Chondrocyte (in vitro differentiated cells): ENCODE measurements at places on chromosomes 4 and X. TPM values are rescaled to one million over a fixed set of nuclear protein-coding genes. Genes with fewer than 3 reads are reported as not detected.

Gene RHOH
- not detected in 3 replicates for total RNA-seq

Gene PAGE2B
- not detected in 3 replicates for total RNA-seq

DNA sequence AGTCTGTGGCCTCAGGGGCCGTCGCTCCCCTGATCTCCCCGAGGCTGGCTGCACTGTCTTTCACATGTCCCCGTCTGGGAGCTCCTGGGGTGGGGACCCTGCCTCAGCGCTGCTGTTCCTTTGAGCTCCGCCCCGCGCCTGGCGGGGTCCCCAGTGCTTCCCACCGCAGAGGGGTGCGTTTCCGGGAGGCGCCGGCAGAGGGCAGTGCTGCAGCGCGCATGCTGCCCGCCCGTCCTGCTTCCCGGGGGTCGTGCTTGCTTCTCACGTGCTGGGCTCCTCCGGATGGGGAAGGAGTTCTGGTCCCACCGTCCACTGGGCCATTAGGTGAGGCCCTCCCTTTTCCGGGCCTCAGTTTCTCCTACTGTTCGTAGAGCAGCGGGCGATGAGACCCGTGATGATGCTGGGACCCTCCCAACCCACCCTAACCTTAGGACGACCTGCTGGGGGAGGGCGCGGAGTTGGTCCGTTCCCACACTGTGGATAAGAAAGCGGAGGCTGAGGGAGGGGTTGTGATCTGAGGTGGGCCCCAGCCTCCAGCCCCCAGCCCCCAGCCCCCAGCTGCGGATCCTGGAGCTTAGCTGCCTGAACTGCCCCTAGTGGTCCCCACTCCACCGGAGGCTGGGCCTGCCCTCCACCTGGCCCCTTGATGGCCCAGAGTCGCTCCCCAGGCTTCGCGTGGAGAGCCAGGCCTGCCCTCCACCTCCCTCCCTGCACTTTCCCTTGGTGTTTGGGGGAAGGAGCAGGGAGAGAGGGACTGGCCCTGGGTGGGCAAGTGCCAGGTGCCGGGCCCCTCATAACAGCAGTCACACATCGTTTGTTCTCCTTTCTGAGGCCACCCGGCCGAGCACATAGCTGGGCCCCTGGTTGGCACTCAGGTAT, 15.3 kb downstream of the CPZ start:
- DNase-seq, result peak; percentile 65

DNA sequence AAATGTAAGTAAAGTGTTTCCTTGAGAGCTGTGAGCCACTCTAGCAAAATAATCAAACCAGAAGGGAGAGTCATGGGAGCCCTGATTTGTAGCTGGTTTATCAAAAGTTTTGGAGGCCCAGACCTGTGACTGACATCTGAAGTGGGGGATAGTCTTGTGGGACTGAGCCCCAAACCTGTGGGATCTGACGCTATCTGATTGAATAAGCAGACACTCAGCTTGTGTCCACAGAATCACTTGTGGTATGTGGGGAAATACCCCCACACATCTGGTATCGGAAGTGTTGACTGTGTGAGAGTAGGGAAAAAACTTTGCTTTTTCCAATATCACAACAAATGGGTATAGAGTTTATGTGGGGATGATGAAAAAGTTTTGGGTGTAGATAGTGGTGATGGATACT, 35.4 kb downstream of the FUNDC1 start:
- no peak for DNase-seq

DNA sequence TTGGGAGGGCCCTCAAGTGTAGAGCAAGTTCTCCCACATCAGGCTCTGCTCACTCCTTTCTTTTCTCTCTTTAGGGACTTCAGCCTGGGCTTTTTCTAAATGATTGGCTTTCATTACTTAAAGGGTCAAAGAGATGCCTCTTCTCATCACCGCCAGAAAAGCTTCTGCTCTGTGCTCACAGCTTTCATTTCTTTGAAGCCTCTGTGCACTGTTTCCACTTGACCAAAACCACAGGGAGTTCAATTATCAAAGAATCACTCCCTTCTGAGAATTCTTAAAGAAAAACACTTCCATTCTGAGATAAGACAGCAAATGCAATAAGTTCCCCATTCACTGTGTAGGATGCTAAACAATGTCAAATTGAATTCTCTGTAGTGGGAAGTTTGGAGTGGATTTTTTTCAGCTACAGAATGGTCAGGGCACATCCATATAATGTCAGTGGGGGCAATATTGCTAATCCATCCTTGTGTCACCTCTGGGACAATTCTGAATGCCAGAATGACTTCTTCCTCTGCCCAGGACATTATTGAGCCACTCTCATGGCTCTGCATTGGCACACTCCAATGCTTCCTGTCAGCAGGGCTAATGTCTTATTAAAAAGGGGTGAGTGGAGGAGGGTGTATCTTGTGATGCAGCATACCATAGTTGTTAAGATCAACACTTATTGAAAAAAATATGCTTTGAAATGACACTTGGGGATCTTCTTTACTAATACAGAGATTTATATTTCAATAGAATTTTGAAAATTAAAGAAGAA, 217.6 kb downstream of the SNCA start:
- DNase-seq, result no peak

GRCh38 chrX:103776546-103776945, at the start of gene PLP1:
TSS of gene PLP1 (plus strand) at chrX:103776840. CDS start at chrX:103776996, 156 bp downstream.
- no peak for DNase-seq

DNA sequence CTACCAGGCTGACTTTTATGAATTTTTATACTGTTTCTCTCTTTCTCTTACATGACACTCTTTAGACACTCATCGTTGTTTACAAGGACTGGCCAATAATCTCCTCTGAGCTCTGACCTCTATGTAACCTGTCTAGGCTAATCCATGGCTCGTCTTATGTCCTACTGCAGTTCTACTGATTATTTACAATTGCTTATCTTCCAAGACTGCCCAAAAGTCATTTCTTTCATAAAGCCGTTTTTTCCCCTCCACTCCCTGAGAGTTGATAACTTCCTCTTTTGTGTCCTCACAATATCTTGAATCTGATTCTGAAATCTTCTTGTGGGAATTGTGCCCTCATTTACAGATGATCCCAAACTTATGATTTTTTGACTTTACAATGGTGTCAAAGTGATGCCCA, 18.3 kb upstream of the SNCA start:
- DNase-seq, result no peak

DNA sequence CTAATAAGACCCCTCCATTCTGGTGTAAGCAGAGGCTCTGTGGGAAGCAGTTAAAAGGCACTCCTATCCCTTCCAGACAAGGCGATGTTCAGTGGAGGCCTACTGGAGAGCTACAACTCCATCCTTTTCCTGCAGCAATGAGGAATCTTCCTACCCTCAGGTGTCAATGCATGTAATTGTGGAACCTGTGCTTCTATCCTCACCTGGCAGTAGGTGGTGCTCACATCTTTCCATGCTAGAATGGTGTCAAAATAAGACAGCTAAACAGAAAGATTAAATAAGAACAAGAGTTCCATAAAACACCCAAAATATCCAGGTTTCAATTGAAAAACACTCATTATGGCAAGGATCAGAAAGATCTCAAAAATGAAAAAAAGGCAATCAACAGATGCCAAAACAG, 224.6 kb downstream of the IL15 start:
- no peak for DNase-seq

Gene CYBB
- not detected in 3 replicates for total RNA-seq

- DNase-seq, result no peak
Observed at GRCh38 chr4:54226404-54227255, 2.5 kb upstream of the PDGFRA start.

GRCh38 chr4:24394041-24394440, 190.3 kb downstream of the DHX15 start:
- DNase-seq, result no peak

DNA sequence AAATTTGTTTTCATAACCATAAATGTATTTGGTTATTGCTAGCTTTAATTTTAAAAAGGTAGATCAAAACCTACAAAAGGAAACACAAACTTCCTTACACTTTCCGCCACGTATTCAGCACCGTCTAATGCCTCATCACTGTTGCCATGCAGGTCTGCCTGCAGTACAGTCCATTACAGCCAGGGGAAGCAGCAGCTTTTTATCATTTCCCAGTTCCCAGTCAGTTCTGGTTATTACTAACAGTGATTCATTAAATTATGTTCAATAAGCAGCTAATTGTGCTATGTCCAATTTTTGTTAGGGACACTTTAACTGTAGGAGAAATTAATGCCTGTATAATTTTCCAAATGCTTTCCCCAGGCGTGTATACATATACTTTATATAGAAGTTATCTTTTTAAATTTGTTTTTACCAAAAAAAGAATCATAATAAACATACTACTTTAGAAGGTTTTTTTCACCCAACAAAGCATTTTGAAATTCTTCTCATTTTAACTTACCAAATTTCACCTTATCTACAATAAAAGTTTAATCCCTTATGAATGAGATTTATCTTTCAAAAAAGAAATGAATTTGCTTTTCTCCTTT, 93.3 kb downstream of the ANXA3 start:
- no peak for DNase-seq

DNA sequence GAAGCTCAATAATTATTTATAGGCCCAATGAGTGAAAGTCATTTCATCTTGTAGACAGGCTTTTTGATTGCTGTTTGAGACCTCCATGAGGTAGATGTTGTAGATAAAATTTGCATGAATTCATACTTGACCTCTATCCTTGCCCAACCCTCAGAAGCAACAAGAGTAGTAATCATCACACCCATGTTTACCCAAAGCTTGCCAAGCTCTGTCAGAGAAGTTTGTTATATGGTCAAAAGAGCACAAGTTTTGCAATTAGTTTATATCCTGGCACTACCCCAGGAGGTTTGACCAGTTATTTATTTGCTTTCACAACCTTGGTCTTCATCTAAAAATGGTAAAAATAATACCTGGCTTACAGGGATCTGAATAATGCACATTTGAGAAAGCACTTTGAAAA, 20.7 kb downstream of the ADH7 start:
- no peak for DNase-seq

DNA sequence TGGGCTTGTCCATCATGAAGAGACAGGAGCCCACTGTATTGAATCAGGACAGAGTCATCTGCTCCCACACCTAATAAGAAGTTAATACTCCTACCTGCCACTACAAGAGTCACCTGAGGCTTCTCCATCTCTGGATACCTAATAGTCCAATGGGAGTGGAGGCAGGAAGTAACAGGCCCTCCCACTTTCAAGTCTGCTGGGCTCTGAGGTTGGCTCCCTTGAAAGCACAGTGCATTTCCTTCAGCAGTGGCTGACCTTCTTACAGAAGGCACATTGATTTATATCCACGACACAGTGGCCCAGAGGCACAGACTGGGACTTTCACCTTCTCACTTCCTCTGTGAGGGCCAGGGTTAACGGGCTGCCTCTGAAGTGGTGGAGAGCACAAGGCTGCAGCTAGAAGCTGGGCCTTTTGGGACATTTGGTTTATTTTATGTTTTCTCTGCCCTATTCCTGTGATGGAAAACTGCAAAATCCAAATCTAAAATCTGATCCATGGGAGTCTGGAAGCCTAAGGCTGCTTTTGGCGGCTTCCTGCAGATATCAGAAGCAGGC, 38.1 kb downstream of the FRG2 start:
- no peak for DNase-seq

- no peak for DNase-seq
Observed at GRCh38 chr4:94544811-94545210, 93.1 kb downstream of the PDLIM5 start.

DNA sequence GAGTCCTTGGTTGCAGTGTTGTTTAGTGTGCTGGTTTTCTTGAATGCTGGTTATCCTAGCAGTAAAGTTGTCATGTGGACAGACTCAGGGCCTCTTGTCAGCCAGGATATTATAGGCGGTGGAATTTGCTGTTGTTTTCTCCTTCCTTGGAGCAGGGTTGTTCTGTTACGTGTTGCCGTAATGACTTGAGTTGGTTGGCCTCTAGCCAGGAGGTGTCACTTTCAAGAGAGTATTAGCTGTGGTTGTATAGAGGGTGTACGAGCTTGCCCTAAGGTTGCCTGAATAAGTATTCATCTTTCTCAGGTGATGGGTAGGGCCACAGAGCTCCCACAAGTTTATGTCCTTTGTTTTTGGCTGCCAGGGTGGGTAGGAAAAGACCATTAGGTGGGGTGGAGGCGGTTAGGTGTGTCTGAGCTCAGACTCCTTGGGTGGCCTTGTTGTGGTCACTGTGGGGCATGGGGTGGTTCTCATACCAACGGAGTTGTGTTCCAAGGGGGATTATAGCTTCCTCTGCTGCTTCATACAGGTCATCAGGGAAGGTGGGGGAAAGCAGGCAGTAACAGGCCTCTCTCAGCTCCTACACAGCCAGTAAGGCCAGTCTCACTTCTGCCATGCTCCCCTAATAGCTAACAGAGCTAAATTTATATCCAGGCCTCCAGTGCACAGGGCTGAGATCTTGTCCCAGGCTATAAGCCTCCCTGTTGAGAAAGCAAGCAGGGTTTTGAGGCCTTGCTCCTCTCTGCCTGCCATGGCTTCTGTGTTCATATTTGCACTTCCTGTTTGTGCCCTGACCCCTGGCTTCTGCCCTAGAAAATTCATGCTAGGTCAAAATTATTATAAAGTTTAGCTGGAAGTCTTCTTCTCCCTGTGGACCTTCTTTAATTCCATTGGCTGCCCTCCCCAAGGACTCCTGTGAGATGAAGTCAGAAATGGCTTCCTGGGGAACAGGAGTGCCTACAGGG, 594.7 kb downstream of the RAPGEF2 start:
- DNase-seq, result no peak

DNA sequence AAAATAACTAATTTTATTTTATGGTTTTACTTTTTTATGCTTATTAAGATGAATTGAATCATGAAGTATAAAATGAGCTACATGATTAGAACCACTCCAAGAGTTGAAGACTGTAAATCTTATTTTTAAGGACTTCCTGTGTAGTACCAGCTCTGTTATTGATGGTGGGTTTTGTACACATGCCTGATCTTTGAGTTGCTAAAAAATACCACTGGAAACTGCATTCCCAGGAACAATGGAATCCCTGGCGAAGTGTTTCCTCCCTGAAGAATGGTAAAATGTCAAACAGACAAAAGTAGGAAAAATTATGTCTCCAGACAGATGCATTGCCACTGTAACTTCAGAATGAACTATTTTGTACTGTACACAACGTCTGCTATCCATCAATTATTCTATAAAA, 935.4 kb upstream of the TENM3 start:
- DNase-seq, result no peak

DNA sequence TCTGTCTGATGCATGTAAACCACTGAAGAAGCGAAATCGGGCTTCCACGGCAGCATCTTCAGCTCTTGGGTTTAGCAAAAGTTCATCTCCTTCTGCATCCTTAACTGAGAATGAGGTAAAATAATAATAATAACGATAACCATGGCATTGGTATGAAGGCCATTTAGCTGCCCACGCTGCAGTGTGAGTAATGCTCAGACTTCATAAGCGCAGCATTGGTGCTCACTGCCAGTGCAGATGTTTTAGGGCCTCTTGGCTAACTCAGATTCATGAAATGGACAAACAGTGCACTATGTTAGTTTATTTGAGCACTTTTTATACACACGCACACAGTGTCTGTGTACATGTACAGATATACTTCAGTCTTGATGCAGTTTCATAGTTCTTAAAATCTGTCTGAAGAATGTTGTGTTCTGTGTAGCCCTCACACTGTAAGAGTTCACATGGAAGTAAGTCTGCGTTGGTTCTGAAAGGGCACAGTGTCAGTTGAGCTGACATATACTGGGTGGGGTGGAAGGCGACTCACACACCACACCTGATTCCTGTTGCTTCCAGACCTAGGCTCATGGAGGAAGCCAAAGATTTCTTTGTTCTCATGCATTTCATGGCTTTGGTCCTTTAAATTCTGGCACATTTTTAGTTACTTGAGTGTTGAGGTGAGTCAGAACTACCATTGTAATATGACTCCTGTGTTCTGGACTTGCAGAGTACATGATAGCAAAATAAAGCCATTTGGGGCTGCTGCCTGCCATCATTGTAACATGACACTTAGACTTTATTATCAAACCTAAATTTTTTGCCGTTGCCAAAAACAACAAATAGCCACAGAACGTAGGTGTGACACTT, 68.7 kb downstream of the NSD2 start:
- no peak for DNase-seq

Gene GALNTL6
- total RNA-seq, result 0.31 TPM in 1 of 3 replicates, not detected in the others

Gene LAP3
- total RNA-seq, result 38.5 to 43.7 TPM (median 39.2 TPM) in 3 replicates

GRCh38 chr4:158996669-158997074, 106.2 kb upstream of the RAPGEF2 start:
- no peak for DNase-seq
